Caudate nucleus (tissue), 63 donors: ENCODE measurements at places on chromosomes 3 and 15.

- no peak for DNase-seq
Measured at GRCh38 chr15:72117486-72118016, 399 bp downstream of the MYO9A start.

GRCh38 chr3:165816209-165816608, 21.0 kb downstream of the BCHE start:
- no peak for DNase-seq

DNA sequence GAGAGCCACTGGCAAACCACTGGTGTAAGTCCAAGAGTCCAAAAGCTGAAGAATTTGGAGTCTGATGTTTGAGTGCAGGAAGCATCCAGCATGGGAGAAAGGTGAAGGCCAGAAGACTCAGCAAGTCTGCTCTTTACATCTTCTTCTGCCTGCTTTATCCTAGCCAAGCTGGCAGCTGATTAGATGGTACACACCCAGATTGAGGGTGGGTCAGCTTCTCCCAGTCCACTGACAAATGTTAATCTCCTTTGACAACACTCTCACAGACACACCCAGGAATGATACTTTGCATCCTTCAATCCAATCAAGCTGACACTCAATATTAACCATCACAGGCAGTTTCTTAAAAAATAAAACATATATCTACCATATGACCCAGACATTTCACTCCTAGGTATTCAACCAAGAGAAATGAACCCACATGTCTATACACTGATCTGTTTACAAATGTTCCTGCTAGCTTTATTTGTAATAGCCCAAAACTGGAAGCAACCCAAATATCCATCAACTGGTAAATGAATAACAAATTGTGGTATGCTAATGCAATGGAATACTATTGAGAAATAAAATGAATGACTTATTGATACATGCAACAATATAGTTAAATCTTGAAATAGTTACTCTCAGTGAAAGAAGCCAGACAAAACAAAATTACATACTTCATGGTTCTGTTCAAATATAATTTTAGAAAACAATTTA, 373.8 kb downstream of the ZNF385D start:
- no peak for DNase-seq

DNA sequence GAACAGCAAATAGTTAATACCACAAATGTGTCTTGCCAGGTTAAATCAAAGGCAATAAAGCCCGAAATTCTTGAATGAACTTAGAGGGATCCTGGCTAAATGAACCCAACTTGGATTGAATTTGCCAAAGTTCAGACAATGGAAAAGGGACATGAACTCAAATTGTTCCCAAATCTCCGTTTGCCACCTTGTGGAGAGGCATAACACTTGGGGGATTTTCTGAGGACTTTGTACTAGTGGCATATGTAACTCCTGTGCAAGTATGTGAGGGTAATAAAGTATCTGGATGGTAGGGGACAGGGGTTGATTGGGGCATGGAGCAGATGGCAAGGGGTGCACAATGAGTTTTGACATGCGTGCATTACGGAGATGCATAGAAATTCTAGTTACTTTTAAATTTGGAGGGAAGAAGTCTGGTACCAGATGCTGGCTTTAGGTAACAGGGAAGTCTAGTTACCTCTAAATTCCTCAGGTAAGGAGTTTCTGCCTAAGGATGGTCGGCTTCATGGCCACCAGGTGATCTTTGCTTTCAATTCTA, 1.2 kb upstream of the TCAIM start:
- no peak for DNase-seq

DNA sequence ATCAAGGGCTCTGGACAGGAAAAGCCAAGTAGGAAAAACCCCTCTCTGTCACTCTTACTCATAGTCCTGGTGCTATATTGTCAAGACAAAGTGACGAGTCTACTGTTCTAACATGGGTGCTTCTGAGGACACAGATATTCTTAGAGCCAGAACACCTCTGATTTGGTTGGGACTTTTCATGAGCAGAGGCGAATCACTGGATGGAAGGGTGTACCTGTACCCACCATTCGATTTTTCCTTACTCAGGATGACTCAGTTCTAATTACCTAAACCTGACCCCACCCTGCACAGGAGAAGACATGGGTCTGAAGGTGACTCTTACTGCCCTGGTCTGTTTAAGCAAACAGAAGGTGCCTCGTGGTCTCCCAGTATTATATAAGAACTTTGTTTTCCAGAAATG, 58.5 kb downstream of the ABCC5 start:
- no peak for DNase-seq

- DNase-seq, result no peak
Measured at GRCh38 chr3:21407743-21408142, 343.3 kb downstream of the ZNF385D start.

DNA sequence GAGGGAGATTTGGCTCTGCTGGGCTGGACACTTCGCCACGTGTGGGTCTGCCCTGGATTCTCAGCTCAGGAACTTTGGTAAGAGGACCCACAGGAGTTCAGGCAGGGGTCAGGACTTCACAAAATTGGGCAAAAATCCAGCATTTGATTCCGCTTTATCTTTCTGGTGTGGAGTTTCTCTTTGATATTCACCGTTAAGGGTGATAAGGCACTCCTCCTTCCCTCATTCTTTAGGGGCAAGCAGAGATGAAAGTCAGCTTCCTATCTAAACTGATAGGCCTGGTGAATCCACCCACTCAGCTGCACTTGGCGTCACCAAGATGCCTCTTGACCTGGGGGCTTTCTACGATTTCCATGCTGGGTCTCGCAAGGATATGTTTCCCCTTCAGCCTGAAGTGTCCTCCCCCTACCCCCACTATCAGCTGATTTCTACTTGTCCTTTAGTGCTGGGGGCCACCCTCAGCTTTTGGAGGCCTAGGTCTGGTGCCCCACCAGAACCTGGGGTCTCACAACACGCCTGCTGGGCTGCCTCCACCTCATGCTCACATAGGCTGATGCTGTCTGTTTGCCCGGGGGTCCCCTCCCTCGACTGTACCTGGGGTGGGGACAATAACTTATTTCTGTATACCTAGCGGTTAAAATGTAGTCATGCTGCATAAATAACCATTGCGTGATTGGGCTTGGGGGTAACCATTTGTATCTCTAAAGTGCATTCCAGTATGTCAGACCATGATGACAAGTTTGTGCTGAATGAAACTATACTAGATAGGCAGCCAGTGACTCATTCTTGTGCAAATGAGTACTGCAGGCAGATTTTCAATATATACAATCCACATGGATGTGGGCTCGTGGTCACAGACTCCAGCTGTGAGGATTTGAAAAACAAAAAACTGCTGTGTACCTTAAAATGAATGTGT, 248.3 kb downstream of the ADAMTS17 start:
- no peak for DNase-seq

DNA sequence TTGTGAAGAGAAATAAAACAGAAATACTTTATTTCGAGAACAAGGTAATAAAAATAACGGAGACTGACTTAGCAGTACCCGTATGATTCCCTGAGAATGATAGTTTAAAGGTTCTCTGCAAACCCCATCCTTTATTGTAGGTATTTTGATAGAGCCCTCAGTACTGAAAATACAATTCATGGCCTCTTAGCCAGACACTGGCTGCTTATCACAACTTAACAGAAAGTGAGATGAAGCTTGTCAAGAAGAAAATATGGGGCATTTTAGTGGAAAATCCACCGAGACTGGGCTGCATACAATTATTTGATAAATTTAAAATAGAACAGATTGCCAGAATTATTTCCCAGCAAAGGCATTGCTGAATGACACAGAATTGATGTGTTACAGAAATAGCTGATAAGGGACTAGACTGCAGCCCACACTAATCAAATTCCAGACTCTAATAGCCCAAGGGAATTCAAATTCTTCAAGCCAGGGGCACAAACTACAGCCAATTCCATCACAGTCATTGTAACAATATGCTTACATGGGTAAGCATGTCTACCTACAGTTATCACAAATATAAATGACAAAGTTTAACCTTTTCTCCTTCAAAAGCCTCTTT, 521.9 kb downstream of the PLOD2 start:
- no peak for DNase-seq

GRCh38 chr3:29324180-29324651, 43.3 kb downstream of the RBMS3 start:
- DNase-seq, result no peak

GRCh38 chr3:57555306-57555705, 768 bp upstream of the PDE12 start:
- no peak for DNase-seq
